ENCODE measurements at places on chromosomes 1 and 21.

GRCh38 chr1:94543893-94544635 lies 2.5 kb upstream of the F3 start:
- no peak for DNase-seq

DNA sequence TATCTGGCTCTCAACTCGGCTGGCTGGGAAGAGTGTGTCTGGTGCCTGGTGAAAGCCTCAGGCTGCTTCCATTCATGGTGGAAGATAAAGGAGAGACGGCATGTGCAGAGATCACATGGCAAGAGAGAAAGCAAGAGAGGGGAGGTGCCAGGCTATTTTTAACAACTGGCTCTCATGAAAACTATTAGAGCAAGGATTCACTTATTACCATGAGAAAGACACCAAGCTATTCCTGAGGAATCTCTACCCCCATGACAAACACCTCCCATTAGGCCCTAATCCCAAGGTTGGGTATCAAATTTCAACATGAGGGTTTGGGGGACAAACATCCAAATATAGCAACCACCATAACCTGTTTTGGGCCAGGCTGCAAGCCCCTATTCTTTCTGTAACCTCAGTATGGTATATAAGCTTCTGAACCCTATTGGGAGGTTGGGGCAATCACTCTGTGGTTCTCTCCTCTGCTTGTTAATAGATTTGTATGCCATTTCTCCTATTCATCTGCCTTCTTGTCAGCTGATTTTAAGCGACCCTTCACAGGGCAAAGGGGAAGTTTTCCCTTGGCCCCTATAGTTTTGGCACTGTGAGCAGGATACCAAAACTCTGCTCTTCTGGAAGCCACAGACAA lies 179.0 kb upstream of the TNR start:
- DNase-seq, result no peak

GRCh38 chr1:205321162-205321958 lies at the start of gene NUAK2:
NUAK2 (minus strand) TSS chr1:205321745; CDS start chr1:205321628, 117 bp downstream.
- DNase-seq, result peak; percentile 80

DNA sequence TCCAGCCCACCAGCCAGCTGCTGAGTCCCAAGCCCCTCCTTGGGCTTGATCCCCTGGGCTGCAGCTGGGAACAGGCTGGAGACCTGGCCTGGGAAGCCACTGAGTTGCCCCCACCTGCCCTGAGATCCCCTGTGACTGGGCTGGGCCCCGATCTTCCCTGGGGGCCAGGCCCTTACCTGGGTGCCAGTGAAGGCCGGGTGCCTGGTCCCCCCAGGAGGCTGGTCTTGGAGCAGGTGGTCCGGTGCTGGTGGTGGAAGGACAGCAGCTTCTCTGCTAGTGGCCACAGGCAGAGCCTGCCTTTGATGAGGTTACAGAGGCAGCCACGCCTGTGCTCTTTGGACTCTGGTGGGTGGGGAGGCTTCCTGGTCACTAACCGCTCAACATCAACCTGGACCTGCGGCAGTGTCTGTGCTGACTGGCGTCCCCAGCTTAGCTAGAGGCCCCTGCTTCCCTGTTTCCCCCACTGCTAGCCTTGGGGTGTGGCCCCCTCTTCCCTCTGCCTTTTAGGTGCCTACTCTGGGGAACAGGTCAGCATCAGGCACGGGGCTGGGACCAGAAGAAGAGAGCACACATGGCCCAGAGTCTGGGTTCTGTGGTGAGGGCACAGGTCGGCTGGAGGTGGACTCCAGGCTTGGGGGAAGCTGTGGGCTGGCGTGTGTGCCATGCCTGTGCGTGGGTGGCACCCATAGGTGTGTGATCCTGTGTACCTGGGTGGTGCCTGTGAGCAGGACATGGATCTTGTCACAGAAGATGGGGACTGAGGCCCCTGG lies at the start of gene EPS8L3:
EPS8L3 (minus strand) TSS at position 278 of the 770 bp plus-strand sequence. CDS start 2,174 bp downstream, outside the sequence.
- no peak for DNase-seq

GRCh38 chr1:157348538-157349480 lies 203.5 kb downstream of the FCRL5 start:
- no peak for DNase-seq

GRCh38 chr1:46136711-46137110 lies 4.3 kb upstream of the PIK3R3 start:
- no peak for DNase-seq

GRCh38 chr1:59879996-59880505 lies 46.5 kb downstream of the CYP2J2 start:
- no peak for DNase-seq

GRCh38 chr1:183346276-183346732 lies 71.9 kb downstream of the NMNAT2 start:
- DNase-seq, result no peak

DNA sequence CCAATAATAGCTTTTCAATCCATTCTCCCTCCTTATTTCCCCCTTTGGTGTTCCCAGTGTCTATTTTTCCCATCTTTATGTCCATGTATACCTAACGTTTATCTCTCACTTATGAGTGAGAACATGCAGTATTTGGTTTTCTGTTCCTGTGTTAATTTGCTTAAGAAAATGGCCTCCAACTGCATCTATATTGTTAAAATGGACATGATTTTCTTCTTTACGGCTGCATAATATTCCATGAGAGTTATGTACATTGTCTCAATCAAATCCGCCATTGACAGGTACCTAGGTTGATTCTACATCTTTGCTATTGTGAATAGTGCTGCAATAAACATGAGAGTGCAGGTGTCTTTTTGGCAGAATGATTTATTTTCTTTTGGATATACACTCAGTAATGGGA lies 126.7 kb downstream of the CTH start:
- no peak for DNase-seq

DNA sequence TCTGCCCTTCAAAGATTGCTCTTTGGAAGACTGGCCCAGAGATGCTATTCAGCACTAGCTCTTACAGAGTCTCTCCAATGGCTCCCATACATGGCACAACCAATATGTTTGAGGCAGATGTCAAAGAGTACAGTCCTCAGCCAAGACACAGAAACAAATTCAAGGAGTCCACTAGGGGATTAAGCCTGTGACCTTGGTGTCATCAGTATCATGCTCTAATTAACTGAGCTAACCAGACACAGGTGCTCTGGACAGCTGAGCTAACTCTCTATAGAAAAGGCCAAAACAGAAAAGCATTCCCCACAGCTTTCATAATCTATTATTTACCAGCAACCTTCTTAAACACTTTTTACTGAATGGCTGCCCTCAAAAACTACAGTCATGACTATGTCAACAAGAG lies 666.0 kb upstream of the PLXNA2 start:
- no peak for DNase-seq

DNA sequence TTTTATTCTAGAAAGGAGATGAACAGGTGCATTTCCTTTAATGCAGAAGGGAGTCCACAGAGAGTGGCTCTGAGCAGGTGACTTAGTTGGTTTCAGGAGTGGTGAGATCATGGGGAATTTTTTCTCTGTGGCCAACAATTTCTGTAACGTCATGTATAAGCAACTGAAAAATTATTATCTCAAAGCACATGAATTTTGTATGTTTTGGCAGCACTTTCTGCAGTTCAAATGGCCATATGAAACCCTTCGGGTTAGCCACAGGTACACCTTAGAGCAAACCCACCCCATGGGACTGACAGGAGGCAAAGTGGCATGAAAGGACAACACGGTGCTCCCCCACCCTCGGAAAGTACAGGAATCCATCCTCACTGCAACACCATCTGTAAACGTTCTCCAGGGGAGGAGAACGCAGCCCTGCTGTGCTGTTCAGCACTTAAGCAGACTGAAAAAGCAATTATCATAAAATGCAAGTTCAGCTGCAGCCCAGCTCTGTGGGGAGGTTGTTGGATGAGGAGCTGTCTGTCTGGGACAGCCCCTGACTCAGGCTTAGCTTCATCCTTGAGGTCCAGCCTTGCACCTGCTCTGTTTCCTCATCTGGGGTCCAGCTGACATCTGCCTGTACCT lies 55.8 kb upstream of the CLDN14 start:
- DNase-seq, result no peak

DNA sequence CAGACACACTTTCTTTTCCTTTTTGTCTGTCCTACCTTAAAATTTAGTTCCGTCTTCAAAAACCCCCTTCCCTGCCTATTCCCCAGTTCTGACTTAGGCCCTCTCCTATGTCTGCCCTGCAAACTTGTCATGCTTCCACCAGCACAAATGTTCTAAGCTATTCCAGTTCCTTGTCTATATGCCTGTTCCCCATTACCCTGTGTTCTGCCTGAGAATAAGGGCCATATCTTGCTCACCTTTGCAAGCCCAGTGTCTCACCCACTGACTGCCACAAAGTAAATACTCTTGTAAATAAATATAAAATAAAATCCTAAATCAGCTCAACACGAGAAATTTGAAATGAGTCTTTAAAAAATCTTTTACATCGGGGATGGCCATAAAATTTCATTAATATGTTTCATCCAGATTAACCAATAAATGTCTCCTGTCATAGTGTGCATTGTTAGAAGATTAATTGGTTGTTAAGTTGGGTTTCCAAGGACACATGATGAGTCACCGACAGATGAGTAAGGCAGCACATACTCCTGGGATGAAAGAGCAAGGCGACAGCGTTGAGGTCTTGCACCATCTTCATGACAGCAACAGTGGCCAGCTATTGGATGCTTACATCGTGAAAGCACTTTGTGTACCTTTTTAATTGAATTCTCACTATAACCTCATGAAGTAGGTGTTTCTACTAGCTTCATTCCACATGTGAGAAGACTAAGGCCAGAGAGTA lies 92.6 kb upstream of the NGF start:
- no peak for DNase-seq

DNA sequence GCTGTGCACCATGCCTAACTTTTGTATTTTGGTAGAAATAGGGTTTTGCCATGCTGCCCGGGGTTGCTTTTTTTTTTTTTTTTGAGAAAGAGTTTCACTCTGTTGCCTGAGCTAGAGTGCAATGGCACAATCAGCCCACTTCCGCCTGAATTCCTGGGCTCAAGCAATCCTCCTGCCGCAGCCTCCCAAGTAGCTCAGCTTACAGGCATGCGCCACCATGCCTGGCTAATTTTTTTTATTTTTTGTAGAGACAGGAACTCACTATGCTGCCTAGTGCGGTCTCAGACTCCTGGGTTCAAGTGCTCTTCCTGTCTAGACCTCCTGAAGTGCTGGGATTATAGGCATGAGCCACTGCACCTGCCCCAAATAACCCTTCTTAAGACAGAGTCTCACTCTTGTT lies 153.5 kb downstream of the SLC45A1 start:
- DNase-seq, result no peak

GRCh38 chr1:81221564-81221963 lies 579.2 kb upstream of the ADGRL2 start:
- DNase-seq, result no peak

GRCh38 chr21:44535963-44536362 lies 4.0 kb downstream of the KRTAP10-1 start:
- no peak for DNase-seq

GRCh38 chr1:183814121-183814681 lies 9.3 kb downstream of the RGL1 start:
- no peak for DNase-seq

GRCh38 chr1:92081031-92081430 lies 886 bp downstream of the BTBD8 start:
- DNase-seq, result no peak

GRCh38 chr1:173014160-173014559 lies 36.6 kb downstream of the TNFSF18 start:
- no peak for DNase-seq

GRCh38 chr1:156508955-156509234 lies 8.3 kb upstream of the MEF2D start:
- no peak for DNase-seq

DNA sequence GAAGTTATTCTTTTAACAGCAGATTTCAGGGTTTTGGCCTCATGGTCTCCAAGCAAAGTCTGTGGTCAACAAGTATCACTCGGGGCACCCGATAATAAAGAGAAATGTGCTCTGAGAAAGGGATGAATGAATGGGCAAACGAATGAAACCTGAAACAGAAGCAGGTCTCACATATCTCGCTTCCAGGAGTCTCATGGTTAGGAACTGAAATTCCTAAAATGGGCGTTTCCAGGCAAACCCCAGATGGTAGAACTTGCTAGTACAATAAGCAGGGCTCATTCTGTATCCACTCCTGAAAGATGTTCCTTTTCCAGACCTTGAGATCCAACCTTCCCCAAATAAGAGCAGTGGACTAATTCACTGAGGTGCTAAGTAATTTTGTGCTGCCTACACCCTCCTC lies 87.2 kb downstream of the LAMC2 start:
- DNase-seq, result no peak

DNA sequence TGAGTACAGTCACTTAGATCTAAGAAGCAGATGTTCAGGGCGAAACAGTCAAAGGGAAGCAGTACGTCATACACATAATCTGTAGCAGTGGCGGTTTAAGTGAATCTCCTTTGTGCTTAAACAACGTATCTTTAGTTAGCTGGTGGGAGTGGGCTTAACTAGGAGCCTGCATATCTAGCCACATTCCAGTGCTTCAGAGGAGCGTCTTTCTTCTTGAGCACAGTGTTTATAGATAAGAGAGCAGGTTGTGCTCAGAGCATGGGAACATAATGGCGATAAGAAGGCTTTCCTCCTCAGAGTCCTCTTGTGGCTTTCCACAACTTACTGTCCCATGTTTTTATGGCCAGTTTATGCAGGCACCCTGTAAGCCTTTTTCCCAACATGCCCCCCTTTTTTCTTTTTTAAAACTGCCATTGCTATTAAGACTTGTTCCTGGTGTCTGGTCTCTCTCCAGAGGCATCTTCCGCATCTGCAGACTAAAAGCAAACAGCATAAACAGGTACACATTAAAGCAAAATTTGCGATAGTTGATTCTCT lies 3.2 kb downstream of the DAP3 start:
- no peak for DNase-seq

GRCh38 chr1:13759072-13759471 lies 59.1 kb downstream of the PRDM2 start:
- DNase-seq, result no peak

GRCh38 chr1:220511179-220511578 lies 16.8 kb upstream of the MARK1 start:
- DNase-seq, result no peak

GRCh38 chr1:39183503-39184353 lies 20.8 kb upstream of the MACF1 start:
- DNase-seq, result peak; percentile 79

DNA sequence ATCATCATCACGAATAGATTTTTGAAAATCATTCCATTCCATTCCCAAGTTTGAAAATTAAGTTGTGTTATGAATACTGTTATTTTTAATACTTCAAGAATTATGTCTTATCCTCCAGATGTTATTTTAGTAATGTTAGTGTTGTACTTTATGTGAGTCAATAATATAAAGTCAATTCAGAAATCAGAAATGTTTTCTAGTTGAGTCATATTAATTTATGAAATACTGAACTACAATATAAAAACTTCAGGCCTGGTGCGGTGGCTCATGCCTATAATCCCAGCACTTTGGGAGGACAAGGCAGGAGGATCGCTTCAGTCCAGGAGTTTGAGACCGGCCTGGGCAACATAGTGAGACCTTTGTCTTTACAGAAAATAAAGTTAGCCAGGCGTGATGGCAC lies 38.4 kb upstream of the GPR25 start:
- DNase-seq, result no peak

GRCh38 chr21:25572861-25573310 lies 34.4 kb downstream of the MRPL39 start:
- DNase-seq, result no peak
